ENCODE measurements at places on chromosomes 1 and 21.

DNA sequence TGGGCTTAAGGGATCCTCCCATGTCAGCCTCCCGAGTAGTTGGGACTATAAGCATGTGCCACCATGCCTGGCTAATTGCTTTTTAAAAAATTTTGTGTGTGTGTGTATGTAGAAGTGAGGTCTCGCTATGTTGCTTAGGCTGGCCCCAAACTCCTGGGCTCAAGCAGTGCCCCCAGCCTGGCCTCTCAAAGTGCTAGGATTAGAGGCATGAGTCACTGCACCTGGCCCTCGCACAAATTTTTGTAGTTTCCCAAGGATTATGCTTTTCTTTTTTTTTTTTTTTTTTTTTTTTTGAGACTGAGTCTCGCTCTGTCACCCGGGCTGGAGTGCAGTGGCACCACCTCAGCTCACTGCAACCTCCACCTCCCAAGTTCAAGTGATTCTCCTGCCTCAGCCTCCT lies 144.4 kb upstream of the HNRNPU start:
- DNase-seq, result no peak

DNA sequence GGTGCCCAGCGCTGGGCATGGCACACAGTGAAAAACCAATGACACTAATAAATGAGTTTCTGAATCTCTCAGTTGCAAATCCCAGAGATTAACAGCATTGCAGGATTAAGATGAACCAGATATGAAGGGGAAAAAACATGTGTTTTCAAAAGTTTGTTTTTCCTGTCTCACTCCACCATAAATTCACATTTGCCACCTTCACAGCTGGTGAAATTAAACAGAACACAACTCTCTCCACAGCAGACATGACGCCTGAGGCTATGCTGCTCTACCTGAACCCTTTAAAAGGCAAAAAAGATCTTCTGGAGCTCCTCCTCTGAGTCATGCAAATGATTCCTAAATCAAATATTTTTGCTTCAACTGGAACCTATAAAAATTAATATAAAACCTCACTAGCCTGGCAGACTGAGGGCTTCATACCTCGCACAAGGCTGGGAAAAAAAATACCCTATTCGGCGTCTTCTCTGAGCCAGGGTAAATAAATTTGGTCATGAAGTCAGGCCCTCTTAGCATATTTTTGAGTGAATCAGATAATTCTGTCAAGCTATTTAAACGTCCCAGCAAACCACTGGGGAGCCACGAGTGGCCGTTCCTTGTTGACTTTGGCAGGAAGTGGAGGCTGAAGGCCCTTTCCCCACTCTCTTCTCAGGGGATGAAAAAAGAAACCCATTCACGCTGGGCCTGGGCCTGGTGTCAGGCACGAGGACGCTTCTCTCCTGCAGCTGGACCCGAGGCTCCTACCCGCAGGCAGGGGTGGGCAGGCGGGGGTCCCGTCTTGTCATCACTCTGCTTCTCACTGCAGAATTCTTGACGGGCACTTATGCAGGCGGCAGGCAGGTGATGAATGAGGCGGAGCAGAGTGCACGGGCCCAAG lies 53.0 kb downstream of the DMRTB1 start:
- DNase-seq, result no peak

DNA sequence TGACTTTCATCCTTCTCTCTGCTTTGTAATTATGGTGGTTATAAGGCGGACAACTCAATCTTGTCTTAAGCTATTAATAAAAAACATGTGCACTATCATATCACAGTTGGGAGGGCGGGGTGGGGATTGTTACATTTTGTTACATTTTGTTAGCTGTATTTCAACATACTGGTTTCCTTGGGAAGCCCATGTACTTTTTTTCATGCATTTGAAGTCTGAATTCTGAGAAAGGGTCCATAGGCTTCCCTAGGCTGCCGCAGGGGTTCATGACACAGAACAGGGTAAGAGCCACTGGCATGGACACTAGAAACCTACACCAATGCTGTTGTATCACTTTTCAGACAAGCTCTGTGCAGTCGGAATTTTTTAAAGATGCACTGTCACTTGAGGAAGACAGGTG lies 178.8 kb downstream of the ETS2 start:
- peak; percentile 92 for DNase-seq

- peak; percentile 20 for DNase-seq
These were observed 160.2 kb downstream of the NTMT2 start for GRCh38 chr1:170305777-170306512.

- DNase-seq, result no peak
These were observed 155.1 kb downstream of the VPS13D start for GRCh38 chr1:12384836-12385456.

GRCh38 chr1:20978413-20978812 lies 191.3 kb upstream of the HP1BP3 start:
- no peak for DNase-seq

DNA sequence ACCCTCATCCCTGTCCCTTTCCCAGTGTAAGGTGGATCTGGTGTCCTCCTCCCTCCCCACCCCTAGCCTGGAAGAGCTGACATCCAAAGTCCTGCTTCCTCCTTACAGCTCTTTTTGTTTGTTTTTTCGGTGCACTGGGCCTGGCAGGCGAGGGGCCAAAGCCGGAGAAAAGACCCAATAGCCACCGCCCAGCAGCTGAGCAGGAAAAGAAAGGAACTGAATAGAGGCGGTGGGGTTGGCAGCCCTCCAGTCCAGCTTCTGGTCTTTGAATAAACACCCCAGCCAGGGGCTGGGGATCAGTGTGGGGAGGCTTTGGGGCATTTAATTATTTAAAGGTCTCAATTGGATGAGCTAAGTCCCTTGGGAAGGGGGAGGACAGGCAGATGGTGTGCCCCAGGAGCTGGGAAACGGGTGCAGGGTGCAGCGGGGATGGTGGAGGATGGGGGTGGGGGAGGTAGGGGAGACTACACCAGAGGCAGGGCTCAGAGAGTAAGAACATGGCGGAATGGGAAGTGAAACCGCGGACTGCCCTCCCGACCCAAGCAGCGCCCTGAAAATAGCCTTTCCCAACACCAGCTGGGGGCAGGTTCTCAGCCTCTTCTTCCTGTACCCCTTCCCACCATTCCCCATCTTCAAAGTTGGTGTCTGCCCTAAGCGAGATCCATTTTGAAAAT lies 20.2 kb downstream of the BTG2 start:
- DNase-seq, result no peak

DNA sequence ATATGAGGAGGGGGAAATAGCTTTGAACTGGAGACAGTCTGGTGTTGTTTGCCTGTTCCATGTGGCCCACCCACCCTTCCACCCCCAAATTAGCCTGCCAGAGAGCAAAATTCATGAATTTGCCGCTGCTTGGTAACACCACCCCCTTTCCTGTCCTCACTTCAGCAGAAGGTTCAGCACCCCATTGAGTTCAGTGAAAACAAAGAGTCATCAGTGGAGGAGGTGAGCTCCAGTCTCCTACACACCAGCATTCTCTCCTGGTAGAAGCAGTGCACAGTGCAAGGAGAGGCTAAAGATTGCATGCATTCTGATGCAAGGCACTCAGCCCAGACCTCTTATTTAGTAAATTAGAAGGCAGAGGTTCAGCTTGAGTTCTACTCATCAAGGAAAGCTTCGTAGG lies 99.7 kb upstream of the DYNLT5 start:
- DNase-seq, result peak; percentile 5

DNA sequence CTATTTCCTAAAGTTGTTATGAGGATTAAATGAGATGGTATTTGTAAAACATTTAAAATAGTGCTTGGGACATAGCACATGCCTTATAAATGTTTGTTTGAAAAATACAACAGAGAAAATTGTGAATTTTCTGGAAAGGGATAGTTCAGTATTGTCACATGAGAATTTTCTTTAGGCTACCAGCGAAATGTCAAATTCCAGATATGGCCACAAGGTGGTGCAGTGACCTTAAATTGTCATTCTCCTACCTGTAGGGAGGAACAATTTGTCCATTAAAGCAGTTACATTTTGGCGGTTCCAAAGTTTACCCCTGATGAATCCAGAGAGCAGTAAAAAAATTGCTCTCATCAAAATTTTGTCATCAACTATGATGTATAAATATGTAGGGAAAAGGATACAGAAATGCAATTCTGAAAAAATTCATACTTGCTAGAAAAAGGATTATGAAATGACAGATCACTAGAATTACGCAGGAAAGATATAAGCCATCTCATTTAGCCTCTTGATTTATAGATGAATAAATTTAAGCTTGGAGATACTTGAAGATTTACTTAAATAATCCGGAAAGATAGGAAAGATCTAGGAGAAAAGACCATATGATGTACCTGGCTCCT lies 50.2 kb upstream of the TSHB start:
- DNase-seq, result peak; percentile 84

DNA sequence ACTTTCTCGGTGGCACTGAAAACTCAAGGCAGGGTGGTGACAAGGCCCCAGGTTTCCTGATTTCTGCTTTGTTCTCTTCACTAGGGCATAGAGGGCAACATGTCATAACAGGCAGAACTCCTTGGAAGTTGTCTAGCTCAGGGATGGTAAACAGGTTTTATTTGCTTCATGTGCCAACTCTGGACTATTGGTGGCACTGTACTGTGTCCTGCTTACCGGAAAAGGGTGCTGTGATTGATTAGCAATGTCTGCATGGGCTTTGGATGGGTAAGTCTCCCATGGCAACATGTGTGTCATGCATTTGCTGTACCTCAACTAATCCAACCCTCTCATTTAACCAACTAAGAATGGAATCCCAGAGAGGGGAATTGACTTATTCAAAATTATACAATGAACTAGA lies 70.7 kb upstream of the USP24 start:
- no peak for DNase-seq

- no peak for DNase-seq
These were observed 58.5 kb upstream of the LRRC8D start for GRCh38 chr1:89762386-89762778.

DNA sequence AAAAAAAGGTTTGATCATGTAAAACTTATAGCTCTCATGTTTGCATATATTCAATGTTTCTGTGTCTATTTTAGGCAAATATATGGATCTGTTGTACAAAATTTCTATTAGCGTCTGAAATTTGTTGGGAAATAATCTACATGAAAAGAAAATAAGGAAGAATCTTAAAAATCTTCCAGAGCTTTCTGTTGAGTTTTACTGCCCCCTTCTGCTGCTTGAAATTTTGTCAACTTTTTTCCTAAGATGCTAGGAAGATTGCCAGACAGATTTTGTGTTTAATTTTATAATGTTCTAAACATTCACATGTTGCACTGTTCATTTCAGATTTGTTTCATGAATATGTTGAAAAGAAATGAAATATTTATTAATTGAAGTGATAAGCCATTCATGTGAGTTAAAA lies 2.5 kb upstream of the PTGS2 start:
- peak; percentile 73 for DNase-seq

DNA sequence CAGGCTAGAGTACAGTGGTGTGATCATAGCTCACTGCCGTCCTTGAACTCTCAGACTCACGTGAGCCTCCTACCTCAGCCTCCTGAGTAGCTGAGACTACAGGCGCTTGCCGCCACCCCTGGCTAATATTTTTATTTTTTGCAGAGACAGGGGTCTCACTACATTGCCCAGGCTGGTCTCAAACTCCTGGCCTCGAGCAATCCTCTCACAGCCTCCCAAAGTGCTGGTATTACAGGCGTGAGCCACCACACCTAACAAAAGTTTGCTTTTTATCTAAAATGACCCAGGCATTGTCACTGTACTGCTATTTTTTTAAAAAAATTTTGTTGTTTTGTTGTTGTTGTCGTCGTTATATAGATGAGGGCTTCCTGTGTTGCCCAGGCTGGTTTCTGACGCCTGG lies 46.4 kb downstream of the CAPN2 start:
- no peak for DNase-seq

DNA sequence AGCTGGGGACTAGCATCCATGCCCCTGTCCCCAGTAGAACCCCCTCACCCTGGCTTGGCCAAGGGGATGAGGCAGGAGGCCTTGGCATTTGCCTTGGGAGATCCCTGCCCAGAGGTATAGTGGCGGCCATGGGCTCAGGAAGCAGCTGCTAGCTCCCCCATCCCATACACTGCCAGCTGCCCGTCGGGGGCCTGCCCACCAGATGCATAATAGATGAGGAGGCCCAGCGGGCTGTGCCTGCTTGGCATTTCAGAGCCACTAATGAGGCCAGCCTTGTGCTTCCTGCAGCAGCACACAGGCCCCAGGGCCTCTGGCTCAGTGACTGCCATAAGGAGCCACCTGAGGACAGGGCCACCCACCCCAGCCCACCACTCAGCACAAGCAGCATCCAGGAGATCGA lies 23.6 kb downstream of the RAP1GAP start:
- DNase-seq, result no peak

DNA sequence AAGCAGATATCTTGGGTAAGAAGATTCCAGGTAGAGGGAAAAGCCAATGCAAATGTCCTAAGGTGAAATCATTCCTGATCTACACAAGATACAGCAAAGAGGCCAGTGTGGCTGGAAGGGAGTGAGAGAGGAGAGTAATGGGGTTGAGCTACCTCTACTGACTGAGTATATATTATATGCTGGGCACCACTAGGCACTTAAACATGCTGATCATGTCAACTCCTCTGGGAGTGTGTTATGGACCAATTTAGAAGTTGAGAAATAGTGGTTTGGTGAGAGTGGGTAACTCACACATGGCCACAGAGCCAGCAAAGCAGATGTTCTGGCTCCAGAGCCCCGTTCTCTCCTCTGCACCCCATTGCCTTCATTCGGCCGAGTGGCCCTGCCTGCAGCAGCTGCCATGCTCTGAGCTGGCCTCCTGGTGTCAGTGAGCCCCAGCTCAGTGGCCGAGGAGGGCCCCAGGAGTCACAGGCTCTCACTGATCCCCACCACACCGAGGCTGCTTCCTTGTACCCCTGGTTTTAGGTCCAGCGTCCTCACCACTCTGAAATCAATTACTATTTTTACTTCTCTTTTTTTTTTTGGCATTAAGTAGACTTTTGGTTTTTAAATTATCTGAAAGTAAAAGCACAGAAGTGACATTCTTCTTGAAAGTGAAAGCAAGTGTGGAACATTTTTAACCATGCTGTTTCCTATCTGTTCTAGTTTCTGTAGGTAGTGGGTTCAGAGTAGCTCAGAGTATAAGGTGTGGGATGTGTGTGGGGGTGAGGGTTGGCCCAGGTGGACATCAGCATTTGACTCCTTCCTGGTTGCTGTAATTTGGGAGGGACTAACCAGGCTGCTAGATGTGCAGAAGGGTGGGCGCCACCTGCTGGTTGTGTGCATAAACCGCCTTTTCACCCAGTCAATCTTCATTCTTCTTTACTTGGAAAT lies 45.8 kb upstream of the CRNN start:
- peak; percentile 88 for DNase-seq

DNA sequence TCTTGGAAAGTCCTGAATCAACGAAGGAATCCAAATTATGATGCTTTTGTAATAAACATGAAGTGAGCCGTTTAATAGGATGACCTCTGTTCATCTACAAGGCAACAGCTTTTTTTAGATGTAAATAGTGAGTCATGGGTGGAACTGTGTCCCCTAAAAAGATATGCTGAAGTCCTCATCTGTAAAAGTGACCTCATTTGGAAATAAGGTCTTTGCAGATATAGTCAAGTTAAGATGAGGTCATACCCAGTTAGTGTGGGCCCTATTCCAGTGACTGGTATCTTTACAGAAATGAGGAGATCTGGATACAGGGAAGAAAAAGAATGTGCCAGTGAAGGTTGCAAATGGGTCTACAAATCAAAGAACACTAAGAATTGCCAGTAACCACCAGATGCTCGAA lies 1287.3 kb upstream of the ADGRL4 start:
- peak; percentile 11 for DNase-seq

- no peak for DNase-seq
These were observed 54.1 kb downstream of the TOMM20 start for GRCh38 chr1:235074523-235075047.

GRCh38 chr1:182050481-182051448 lies 10.7 kb downstream of the ZNF648 start:
- no peak for DNase-seq

GRCh38 chr1:204868340-204868700 lies 2.3 kb upstream of the NFASC start:
- DNase-seq, result no peak
